ENCODE measurements at places on chromosomes 1 and 21.

- no peak for DNase-seq
Measured at GRCh38 chr1:211267204-211267857, 8.2 kb downstream of the RCOR3 start.

DNA sequence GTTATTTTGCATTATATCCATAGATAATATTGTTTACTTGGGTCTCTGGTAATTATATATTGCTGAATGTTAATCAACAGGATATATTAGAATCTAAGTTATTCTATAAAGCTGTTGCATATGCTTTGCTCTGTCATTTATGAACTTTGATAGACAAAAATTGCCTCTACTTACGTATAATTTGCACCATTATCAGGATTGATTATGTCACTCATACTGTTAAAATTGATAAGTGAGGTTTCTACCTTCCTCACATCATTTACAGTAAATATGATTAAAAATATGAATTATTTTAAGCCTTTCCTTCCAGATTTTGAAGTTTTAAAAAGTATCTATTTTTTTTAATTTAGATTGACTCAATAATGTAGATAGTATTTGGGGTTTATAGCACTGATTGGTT lies 1540.4 kb upstream of the PRMT6 start:
- DNase-seq, result no peak

DNA sequence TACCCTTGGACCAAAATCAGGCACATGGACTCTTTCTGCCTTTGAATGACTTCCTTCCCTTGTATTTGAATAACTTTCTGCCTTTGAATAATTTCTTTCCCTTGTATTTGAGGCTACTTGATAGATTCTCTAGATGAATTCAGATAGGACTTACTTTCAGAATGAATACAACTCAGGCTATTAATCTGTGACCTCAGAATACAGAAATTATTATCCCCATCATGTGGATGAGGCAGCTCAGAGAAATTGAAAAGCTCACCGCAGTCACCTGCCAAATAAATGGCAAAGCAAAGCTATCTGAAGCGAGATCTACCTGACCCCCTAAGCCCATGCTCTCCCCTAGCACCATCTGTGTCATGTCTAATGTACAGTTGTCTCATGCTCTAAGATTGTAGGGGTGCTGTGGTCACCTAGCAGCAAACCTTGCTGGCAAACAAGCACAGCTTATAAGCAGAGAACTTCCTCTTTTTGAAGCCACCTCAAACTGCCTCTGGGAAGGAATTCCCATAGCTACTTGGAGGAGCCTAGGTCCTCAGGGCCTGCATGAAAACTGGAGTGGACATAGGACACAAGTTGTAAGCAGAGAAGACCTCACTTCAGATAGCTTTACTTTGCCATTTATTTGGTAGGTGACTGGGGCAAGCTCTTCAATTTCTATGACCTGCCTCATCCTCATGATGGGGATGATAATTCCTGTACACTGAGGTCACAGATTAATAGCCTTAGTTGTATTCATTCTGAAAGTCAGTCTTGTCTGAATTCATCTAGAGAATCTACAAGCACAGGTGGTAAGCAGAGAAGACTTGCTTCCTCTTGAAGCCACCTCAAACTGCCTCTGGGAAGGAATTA lies 66.1 kb downstream of the FASLG start:
- no peak for DNase-seq

- no peak for DNase-seq
Measured at GRCh38 chr1:233945573-233945972, 41.1 kb downstream of the SLC35F3 start.

DNA sequence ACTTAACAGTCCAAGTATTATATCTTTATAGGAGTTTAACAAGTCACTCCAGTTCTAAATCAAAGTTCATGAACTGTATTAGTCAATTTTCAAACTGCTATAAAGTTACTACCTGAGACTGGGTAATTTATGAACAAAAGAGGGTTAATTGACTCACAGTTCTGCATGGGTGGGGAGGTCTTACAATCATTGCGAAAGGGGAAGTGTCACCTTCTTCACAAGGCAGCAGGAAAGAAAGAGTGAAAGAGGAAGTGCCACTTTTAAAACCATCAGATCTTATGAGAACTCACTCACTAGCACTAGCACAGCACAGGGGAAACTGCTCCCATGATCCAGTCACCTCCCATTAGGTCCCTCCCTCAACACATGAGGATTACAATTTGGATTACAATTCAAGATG lies 70.0 kb downstream of the CLCA4 start:
- DNase-seq, result no peak

DNA sequence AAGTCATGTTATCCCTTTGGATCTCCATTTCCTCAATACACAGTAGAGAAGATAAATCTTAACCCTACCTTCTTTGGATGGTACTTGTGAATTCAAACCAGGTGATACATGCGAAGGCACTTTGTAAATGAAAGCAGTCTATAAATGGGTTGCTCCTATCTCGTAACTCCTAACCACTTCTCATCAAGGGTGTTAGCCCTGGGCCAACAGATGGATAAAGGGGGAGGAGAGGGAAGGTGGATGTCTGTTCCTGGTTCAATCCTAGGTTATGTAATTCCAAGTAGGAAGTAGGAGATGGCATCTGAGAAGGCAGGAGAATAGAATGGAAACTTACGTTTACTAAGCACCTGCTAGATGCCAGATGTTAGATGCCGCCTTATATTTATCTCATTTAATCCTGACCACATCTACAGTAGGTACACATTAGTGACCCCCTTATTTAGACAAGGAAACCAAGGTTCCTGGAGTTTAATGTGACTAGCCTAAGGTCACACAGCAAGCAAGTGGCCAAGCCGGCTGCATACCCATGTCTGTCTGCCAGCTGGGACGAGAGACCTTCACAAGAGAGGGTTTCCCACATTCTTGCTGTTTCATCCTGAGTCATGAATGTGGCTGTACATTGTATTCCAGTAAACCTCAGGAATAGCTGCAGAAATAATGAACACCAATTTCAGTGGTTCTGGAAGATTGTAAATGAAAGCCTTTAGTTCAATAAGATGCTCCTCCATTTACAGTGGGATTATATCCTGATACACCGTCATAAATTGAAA lies 47.7 kb downstream of the ELAVL4 start:
- DNase-seq, result no peak

GRCh38 chr1:58879464-58879863 lies 95.6 kb upstream of the JUN start:
- no peak for DNase-seq

DNA sequence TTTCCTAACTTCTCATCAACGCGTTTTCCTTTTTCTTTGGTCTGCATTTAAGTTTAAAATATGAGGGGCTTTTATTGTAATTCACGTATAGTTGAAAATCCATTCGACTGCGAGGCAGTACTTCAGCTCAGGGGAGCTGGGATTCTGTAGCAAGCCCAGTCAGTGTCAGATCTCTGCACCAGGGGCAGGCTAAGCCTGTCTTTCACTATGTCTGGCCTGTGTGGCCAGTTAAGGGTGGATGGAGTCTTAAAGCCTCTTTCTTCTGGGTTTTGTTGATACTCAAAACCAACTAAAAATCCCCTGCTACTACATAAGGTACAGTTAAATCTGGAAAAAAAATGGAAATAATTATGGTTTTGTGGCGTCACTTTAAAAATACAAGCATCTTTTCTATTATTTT lies 124.7 kb downstream of the TYW3 start:
- no peak for DNase-seq

DNA sequence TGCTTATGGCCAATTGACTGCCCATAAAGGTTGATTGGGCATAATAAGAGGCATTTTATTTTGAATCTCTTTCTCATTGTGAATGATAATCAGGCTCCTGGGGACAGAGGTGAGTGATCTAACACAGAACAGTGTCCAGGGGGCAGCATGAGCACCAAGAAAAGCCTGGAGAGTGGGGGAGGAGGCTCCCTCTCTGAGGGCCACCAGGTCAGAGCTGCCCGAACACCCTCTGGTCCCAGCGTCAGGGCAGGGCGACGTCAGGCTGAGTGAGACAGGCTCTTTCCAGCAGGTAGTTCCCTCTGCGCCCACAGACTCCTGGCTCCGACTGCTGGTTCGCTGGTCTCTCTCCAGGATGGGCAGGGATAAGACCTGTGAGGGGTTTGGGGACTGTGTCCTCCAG lies 250.2 kb upstream of the C1orf174 start:
- DNase-seq, result no peak

Data from stimulated activated CD8-positive, alpha-beta memory T cell treated with anti-CD3 and anti-CD28 coated beads, Interleukin-4, amount 100 ng/mL, for 4 hours (primary cell).